HS-5 (cell line): ENCODE measurements at places on chromosomes 2 and 18.
A peak's percentile ranks its signal among the peaks of the same experiment; 100 is the strongest.

- DNase-seq, result no peak
These were observed 117.9 kb upstream of the ODC1 start for GRCh38 chr2:10566018-10566417.

GRCh38 chr2:71891719-71892422 is 255.8 kb downstream of the CYP26B1 start:
- no peak for DNase-seq

GRCh38 chr2:202278944-202279343 is 13.4 kb downstream of the NOP58 start:
- DNase-seq, result no peak

- DNase-seq, result peak; percentile 5
These were observed 578.7 kb downstream of the ADCYAP1 start for GRCh38 chr18:1483385-1483784.

GRCh38 chr2:127419448-127420038 is 1.3 kb downstream of the PROC start:
- DNase-seq, result no peak

DNA sequence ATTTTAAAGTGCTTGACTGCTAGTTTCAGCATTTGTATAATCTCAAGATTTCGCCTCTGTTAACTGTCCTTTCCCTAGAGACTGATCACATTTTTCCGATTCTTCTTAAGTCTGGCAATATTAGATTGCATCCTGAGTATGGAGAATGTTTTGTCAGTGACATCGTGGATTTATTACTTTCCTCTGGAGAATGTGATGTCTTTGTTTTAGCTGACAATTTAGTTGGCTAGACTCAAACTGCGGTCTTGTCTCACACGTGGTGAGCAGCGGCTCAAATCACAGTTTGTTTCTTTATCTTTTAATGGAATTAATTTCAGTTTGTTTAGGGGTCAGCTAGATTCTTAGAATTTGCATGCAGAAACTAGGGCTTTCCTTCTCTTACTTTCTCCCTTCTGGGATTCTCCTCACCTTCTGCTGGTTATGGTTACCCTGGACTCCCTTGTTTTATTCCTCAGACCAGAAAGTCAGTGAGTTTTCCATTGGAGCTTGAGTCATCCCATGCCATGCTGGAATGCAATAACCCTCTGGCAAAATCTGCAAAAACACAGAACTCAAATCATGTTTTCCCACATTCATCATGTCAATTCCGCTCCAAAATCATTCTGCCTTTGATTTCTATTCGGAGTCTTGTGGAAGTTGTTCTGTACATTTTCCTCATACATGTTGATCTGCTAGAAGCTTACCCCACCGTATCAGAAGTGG is 327.2 kb upstream of the TRIB2 start:
- no peak for DNase-seq

GRCh38 chr2:175877845-175878544 is 124.1 kb downstream of the LNPK start:
- no peak for DNase-seq

GRCh38 chr18:63508596-63508995 is 31.8 kb downstream of the SERPINB5 start:
- DNase-seq, result no peak
